ENCODE measurements at places on chromosomes 1 and 21.

DNA sequence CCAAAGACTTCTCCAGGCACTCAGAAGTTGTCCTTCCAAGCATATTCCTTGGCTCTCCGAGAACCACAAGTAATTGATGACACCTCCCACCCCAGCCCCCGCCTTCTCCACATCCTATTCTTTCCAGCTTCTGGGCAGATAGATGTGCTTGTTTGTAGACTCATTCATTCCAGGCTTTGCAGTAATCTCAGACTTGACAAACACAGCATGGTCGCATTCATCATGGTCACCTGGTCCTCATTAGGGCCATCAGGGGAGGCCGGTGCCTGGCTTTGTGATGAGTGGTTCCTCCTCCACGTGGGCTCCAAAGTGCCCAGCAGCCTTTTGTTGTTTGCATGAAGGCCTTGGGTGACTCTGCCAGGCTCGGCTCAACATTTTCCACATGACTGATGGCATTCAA lies 28.5 kb upstream of the KCNE2 start:
- ATAC-seq = no peak

- no peak for ATAC-seq
Observed at GRCh38 chr1:55916481-55916880, 662.9 kb downstream of the PLPP3 start.

- no peak for ATAC-seq
Observed at GRCh38 chr1:210800756-210801155, 333.2 kb downstream of the KCNH1 start.

GRCh38 chr1:224846119-224846907 lies 83.2 kb upstream of the DNAH14 start:
- no peak for ATAC-seq

- ATAC-seq = no peak
Observed at GRCh38 chr1:147509786-147510395, 31.4 kb upstream of the BCL9 start.

GRCh38 chr21:16404776-16405175 lies 675.0 kb downstream of the USP25 start:
- no peak for ATAC-seq

GRCh38 chr21:34890724-34891612 lies 158.1 kb downstream of the RUNX1 start:
- no peak for ATAC-seq

GRCh38 chr21:42746593-42747275 lies 93.3 kb downstream of the PDE9A start:
- peak; percentile 67 for ATAC-seq

DNA sequence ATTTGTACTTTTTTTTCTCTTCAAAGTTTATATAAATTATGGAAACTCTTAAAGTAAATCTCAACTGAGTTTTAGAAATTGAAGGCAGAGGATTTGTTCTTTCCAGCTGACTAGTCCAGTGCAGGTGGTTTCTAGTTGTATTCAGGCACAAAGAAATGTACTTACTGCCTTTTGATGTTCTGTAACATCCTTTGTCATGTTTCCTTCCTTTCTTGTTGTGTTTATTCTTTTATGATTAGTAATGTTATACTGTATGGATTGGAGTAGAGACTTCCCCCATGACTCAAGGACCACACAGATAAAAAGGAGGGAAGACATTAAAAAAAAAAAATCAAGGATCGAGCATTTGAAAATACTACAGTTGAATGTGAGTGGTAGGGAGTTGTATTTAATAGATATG lies 8.0 kb downstream of the HIPK1 start:
- ATAC-seq = no peak

DNA sequence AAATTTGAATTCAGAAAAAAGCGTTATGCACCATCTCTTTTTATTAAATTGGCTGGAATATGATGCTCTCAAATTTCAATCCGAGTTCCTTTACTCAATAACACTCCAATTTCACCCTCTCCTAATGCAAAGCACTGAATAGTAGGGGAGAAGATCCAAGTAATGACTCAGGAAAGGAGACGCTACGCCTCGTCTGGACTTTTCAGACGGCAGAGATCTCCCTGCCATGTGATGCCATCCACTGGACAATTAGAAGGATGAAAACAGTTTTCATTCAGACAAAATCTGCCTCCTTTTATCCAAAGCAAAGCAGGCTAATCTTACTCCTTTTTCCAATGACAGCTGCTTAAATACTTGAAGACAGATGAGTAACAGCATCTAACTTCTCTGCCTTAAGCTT lies 242.4 kb upstream of the GREM2 start:
- ATAC-seq = no peak

DNA sequence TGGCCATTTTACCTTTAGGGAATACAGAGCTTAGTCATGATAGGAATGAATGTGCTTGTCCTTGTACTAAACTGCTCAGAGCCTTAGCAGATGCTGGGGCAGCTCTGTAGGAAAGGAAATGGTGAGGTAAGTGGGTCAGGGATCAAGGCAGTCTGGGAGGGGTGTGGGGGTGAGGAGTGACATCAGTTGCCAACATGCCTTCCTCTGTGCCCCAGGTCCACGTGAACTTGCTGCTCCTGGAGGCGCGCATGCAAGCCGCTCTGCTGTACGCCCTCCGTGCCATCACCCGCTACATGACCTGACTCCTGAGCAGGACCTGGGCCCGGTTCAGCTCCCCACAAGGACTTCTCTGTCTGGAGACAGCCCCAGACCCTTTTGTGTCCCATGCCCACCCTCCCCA lies 21.2 kb downstream of the SESN2 start:
- ATAC-seq = no peak

DNA sequence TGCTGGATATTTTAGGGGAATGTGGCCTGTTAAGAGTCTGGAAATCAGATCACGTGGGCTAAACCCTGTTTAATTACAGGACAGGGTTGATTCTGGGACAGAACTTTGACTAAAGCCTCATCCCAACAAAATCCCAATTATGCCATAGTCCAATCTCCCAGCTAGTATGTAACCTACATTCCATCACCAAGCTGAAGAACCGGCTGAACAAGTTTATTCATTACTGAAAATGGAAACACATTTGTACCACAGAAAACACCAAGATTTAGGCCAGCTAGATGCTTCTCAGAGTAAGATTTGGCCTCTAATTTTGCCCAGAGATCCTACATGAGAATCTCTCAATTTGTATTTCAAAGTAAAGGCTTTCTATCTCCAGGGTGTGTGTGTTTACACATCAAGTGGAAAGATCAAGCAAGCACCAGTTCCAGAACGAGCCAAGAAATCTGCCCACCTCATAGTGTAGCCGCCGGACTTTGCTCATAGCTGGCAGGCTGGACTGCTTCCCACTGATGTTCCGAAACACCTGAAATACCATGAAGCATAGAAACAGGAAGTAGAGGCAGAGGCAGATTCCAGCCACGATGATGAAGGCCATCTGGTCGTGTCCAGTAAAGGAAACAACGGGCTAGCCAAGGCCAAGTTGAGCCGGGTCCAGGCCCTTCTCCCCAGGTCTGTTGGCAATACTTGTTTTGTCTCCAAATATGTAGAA lies 86.8 kb downstream of the WLS start:
- ATAC-seq = no peak

GRCh38 chr1:25695090-25695770 lies 78.6 kb downstream of the MAN1C1 start:
- ATAC-seq = no peak

DNA sequence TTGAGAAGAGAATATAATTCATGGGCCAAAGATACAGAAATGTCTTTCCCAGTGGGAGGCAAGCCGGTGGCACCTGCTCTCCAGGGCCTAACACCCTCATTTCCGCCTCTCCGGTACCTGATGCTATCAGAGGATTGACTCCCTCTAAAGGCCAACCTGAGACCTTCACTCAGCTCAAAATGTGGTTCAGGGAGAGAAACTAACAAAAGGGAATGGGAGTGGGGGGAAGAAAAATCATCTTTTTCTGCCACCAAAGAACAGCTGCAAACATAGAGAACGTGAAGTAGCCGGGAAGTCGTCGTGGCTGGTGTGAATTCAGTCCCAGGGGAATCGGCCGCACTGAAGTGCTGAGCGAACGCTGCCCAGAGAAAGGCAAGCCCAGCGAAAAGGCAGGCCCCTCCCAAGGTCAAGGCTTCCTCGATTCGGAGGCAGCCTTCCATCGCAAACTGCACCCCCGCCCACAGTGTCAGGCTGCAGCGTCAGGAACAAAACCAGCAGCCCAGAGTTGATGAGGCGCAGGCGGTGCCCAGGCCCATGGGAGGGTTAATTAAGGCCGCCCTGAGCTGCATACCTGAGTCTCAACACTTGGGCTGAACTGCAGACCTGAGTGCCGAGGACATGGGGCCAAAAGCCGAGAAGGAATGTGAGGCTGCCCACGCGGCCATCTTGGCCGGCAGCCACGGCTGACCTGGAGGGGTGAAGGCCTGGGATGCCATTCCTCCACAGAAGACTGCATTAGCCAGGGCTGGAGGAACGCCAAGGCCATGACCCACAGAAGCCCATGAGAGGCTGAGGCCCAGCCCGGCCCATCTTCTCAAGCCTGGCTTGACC lies 160.2 kb downstream of the PSMG1 start:
- ATAC-seq = no peak

- ATAC-seq = no peak
Observed at GRCh38 chr1:203420263-203420662, 55.3 kb upstream of the PRELP start.

GRCh38 chr1:93137604-93138292 lies 42.5 kb downstream of the TMED5 start:
- ATAC-seq = no peak

DNA sequence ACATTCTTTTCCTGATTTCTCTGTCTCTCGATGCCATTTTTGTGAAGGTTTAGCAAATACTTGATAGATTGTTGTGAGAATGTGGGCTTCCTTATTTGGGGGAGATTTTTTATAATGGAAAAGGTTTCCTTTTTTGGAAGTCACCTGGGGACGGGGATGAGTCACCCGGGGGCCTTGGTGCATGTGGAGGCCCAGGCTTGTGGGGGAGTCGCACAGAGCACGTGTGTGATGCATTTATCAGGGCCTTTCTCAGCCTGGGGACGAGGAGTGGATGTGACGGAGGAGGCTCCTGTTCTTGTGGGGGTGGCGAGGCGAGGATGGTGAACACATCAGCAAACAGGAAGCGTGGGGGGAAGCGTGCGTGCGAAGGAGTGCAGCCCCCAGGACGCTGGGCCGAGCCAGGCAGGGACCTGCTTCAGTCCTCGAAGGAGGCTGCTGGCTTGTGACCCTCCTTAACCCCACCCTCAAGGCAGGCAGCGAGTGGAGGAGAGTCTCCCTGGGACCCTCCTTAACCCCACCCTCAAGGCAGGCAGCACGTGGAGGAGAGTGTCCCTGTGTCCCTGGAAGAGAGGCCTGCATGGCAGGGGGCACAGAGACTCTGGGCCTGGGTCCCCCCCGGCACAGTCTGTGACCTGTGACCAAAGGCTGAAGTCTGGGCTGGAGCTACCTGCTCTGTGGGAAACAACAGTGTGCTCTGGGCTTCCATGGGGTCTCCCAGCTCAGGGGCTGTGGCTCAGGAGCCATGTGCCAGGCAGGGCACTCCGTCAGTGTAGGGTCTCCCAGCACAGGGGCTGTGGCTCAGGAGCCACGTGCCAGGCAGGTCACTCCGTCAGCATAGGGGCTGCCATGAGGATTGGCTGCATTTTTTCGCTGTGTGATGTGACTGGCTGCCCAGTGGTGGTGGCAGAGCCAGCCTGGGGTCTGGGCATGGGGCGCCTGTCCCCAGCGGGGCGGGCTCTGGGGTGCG lies 57.2 kb downstream of the AGPAT3 start:
- peak; percentile 77 for ATAC-seq

GRCh38 chr1:37752213-37752582 lies 12.7 kb downstream of the EPHA10 start:
- no peak for ATAC-seq

DNA sequence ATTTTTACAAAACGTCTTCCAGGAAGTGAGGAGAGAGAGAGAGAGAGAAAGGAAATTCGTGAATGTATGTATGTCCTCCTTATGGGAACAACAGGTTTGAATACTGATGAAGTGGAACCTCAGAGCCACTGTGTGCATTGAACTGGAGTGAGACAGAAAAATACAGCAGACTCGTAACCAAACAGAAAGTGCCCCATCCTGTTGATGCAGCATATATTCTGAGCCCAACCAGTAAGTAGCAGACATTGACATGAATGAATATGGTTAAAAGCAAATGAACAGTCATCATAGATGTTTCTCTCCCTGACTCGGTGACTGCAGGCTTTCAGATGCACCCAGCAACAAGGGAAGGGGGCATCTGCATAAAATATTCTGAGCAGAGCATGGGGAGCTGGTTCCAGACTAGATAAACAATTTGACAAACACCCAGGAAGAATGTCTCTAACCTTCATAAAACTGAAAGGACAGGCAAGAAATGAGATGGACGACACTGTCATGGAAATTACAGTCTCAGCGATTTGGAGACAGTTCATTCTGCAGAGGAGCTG lies 471.0 kb upstream of the PBX1 start:
- ATAC-seq = no peak

GRCh38 chr1:227898502-227899140 lies 49.1 kb downstream of the WNT9A start:
- ATAC-seq = no peak

GRCh38 chr1:163444665-163445064 lies 122.9 kb downstream of the NUF2 start:
- no peak for ATAC-seq

- no peak for ATAC-seq
Observed at GRCh38 chr1:170670802-170671628, 7.1 kb downstream of the PRRX1 start.

GRCh38 chr1:24732186-24732885 lies 12.9 kb upstream of the CLIC4 start:
- no peak for ATAC-seq

DNA sequence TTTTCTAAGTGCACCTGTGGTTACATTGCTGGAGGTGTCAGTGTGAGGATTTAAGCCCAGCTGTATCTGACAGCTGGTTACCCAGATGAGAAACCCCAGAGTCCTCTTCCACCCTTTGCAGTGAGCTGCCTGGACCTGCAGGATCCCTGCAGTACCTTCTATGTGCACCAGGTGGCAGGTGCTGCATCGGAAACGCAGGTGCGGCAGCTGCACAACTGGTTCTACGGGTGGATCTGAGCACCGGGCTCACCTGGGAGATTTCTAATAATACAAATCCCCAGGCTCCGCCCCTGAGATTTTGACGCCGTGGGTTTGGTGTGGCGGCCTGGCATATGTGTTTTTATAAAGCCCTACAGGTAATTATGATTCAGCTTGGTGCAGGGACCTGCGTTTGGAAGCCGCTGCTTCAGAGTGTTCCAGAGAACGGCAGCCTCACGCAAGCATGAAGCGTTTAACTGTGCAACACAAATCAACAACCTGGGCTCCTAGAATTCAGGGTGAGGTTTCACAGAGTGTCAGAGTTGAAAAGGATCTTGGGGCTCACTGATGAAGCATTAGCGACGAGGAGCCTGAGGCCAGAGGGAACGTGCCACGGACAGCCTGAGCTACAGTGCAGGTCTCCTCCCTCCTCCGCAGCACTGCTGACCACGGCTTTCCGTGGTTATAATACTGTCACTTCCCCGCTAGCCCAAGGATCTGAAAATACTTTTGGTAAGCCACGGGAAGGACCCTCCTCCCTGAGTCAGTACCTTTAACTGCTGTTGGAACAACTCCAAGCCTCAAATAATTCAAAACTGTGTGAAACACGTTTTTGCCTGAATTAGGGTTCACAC lies 96.7 kb upstream of the TRABD2B start:
- peak; percentile 76 for ATAC-seq

DNA sequence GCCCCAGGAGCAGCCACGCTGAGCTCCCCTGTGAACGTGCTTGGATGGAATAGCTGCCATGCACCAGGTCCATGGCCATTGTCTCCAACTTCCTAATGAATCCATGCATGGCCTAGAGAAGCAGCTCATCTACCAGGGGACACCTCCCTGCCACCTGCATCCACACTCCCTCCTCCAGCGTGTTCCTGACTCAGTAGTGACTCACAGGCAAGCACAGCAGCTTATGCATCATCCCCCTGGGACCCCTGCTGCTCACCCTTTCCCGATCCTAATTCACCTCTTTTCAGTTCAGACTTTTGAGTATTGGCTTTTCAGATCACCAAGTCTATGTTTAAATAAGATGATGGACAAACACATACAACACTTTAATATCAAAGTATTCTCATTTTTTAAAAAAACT lies 39.9 kb upstream of the TADA1 start:
- ATAC-seq = no peak

All from activated CD4-positive, CD25-positive, alpha-beta regulatory T cell treated with anti-CD3 and anti-CD28 coated beads, Interleukin-2, amount 50 U/mL, for 24 hours (primary cell).